AG10803 (cell line): ENCODE measurements at places on chromosomes 13 and 19.

- no peak for DNase-seq
These were observed 21.9 kb downstream of the CDC16 start for GRCh38 chr13:114256547-114256946.

DNA sequence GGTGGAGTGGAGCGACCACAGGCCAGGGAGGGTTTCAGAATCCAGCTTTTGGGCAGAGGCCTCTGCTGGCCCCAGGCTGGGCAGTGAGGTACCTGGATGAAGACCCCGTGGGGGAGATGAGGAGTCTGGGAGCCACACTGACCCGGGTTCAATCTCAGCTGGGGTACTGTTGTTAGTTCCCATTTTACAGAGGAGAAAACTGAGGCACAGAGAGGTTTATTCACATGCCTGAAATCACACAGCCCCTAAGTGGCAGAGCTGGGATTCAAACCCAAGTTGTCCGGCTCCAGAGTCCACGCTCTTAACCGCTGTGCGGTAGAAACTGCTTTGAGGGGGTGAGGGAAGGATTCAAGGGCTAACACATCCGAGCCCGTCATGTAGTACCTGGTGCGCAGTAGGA lies 45.0 kb downstream of the MYH14 start:
- no peak for DNase-seq

DNA sequence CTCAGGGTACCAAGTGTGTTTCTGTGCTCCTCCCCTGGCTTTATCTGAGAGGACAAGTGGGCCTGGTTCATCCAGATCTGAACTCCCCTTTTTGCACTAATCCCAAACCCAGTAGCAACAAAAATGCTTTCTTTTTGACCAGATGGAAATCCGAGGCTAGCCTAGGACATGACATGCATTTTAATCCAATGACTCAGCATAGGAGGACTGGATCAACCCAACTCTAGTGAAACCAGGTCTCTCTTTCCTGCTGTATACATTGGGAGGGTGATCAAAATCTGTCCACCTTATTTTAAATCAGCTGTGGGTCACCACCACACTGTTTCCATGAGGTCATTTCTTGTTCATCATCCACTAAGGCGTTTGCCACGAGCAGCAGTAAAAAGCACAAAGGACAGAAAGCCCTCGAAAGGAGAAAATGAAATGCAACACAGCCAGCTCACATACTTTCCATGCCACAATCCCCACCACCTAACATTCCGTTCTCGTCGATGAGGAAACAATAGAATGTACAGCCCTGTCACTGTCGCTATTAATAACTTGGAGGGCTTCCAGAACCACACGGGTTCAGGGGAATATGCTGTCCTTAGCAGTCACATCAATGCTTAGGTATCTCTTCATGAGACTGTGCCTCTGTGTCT lies 543.0 kb downstream of the IRS2 start:
- peak; percentile 98 for DNase-seq

GRCh38 chr13:111460548-111461444 lies 140.4 kb downstream of the TEX29 start:
- peak; percentile 62 for DNase-seq

DNA sequence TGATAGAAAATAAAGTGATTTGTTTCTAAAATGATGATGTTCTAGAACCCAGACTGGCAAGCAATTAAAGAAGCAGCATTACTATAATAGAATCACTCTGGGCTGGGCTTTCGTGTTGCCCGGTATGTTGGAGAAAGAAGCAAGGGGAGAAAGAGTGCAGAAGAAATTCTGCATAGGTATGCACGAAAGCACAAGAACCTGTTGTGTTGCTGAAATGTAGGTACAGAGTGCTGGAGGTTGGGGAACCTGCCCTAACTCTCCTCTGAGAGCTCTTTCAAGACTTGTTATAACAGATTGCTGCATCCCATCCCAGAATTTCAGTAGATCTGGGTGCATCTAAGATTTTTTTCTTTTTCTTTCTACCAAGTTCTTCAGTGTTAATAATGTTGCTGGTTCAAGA lies 95.7 kb upstream of the DACH1 start:
- no peak for DNase-seq
